ENCODE measurements at places on chromosomes 11 and 22.

DNA sequence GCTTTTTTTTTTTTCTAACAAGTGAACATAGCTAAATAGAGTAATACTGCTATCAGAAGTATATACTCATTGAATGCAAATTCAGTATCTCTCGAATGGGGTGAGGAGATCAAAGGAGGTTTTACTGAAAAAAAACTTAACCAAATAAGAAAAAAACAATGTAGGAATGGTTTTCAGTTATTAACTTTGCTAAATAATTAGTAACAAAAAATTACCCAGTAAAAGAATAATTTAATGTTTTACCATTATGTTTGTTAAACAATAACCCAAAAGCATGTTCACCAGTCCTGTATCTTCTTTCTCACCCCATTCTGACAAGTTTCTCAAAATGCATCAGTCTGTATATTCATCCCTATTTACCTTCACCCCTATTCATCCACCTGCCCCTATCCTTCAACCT, 22.6 kb upstream of the CTSC start:
- no peak for DNase-seq

- DNase-seq = no peak
These were observed 35.7 kb upstream of the TLCD5 start for GRCh38 chr11:120289426-120289825.

DNA sequence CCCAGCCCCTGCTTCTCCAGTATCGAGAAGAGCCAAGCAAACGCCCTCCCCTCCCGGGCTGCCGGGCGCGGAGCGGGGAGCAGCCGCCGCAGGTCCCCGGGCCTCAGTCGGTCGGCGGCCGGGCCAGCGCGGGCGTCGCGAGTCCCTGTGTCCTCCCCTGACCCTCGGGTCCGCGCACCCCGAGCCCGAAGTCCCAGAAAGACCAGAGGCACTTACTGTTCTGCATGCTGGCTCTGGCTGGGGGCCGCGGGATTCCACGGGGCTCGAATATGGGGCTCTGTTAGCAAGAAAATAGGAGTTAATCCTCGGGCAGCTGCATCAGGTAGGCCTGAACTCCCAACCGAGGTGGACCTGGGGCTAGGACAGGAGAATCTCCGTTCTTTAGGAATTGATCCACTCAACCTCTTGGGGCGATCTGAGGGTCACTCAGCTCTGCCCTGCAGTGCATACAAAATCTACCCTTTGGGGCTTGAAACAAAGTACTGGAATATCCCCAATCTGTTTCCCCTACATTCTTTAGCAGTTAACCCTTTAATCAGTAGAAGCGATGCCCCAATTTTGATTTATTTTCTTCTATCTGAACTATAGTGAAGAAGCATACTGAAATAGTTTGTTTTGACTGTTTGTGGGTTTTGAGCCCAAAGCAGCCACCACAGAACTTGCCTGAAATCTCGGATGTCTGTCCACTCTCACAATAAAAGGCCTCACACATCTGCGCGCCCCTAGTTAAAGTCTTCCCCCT, 4.8 kb downstream of the PAX6 start:
- DNase-seq = no peak

GRCh38 chr11:63907808-63908530, 9.0 kb downstream of the RCOR2 start:
- no peak for DNase-seq

DNA sequence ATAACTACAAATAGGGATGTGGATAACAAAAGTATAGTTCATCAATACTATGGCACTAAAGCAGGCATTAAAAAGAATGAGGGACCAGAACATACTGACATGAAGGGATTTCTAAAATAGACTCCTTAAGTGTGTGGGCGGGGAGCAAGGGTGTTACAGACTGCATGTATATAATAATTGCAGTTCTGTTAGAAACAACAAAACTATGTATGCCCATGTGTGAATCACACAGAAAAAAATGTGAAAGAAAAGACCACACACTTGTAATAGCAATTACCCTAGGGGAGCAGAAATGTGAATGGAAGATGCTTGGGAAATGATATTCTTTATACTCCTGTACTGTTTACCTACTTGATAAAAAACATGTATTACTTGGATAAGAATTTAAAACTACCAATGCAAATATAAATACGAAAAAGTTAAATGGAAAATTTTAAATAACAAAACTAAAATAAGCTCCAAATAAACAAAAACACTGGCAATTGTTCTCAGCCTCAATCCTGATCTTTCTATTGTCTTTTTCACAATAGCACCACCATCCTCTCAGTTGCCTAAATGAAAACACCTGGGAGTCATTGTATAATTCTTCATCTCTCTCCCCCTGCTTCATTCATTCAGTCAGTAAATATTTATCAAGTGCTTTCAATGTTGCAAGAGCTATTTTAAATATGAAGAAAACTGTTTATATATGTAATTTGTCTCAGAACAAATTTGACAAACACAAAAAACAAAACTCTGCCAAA, 129.8 kb downstream of the FCHSD2 start:
- DNase-seq = no peak

- DNase-seq = no peak
These were observed 146.2 kb downstream of the SPATA19 start for GRCh38 chr11:133699071-133699470.

- no peak for DNase-seq
These were observed 55.9 kb upstream of the BARX2 start for GRCh38 chr11:129319751-129320150.

GRCh38 chr22:19722982-19723231, 432 bp upstream of the GP1BB start:
- DNase-seq = no peak

- no peak for DNase-seq
These were observed 562 bp downstream of the SHANK2 start for GRCh38 chr11:71251761-71252268.

GRCh38 chr22:43081968-43082367, 7.2 kb downstream of the TTLL1 start:
- DNase-seq = no peak

GRCh38 chr11:27700351-27701301, at the start of gene BDNF:
BDNF (minus strand) TSS chr11:27700455; CDS start chr11:27658564, 41,891 bp downstream.
- no peak for DNase-seq

DNA sequence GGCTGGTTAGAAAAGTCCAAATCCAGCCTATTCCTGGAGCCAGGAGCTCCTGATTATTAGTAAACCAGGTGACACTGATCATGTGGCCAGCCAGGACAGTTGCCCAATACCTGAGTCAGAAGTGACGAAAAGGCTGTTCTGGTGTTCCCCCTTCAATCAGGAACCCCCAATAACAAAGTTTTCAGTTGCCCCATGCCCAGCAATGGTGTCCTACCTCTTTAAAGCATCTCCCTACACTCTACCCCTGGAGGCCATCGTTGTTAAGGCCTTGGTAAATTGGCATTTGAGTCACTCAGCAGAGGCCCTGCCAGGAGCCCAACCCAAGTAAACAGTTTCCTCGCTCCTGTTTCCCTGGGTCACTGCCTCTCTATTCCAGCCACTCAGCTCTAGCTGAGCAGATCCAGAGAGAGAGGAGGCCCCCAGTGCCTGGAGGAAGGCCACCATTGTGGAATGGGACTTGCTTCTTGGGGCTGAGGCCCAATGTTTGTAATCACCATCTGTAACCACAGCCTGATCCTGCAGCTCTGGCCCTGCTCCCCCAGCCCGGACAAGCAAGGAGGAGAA, 25.0 kb downstream of the ARHGAP1 start:
- DNase-seq = no peak

DNA sequence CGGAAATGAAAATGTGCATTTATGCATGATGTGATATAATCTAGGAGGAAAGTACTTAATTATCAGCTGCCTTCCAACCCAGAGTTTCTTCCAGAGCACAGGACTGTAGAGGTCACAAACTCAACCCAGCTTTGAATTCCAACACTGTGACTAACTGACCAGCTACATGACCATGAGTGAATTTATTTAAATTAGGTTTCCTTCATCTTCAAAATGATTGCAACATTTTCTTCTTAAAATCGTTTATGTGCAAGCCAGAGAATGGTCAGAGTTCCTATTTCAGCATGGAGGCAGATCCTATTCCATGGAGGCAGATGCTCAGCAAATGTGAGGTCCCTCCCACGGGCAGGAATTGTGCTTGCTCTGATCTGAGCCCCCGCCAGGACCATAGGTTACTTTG, 42.4 kb downstream of the OSBP start:
- no peak for DNase-seq

DNA sequence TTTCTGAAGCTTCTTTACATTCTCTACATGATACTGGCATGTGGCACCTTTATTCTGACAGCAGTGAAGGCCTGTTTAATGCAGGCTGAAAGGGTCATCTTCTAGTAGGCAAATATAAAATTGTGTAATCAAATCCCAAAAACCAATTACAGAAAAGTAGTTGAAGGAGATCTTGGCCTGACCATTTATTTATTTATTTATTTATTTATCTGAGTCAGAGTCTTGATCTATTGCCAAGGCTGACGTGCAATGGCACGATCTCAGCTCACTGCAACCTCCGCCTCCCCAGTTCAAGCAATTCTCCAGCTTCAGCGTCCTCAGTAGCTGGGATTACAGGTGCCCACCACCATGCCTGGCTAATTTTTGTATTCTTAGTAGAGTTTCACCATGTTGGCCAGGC, 22.7 kb upstream of the CECR2 start:
- no peak for DNase-seq

DNA sequence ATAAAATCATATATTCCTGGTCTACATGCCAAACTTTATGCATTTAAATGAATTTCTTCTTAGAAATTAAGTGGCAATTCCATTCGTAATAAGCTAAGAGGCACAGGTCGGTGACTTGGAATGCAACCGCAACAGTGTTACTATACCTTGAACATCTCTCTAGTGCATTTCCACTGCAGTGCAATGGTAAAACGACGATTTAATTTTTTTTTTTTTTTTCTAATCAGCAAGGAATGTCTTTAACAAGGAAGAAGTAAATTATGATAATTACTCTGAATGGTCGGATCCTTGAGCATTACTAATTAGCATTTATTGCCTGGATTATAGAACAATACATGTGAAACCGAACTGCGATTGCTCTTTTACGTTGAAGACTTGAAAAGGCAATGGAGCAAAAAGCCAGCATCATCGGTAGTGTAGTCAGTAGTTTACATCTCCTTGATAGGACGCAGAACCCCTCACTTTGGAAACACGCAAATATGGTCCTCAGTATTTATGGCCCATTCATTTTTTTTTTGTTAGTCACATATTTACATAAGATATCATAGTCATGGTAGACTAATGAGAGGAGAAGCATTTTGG, 20.2 kb downstream of the BLID start:
- no peak for DNase-seq

- no peak for DNase-seq
These were observed 30.6 kb downstream of the LMO1 start for GRCh38 chr11:8232849-8233606.

GRCh38 chr11:92627615-92628256, 341.7 kb upstream of the MTNR1B start:
- no peak for DNase-seq

- DNase-seq = no peak
These were observed 45.2 kb downstream of the SC5D start for GRCh38 chr11:121337740-121338272.

DNA sequence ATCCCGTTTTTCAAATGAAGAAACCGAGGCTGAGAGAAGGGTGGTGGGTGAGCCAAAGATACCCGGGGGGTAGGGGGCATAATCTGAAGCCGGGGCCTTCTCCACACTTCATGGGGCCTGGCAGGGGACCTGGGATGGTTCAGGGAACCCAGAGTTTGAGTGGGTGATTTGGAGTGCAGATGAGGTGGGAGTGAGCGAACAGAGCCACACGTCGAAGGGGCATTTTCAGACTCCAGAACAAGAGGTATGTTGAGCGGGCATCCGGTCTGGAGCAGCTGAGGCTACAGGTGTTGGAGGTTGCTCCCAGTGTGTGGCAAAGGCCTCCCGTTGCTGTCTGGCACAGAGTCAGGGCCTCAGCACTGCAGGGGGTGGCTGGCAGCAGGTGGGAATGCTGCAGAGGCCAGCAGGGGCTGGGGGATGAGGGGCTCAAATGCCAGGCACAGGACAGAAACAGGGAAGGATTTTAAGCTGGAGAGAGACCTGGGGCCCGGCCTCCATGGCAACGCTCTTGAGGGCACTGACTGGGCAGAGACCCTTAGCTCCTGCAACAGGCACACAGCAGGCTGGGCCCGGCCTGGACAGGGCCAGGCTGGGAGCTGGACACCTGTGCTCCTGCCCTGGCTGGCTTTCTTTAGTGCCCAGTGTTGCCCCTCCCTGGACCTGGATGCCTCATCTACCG, 46.2 kb downstream of the WNT11 start:
- no peak for DNase-seq

DNA sequence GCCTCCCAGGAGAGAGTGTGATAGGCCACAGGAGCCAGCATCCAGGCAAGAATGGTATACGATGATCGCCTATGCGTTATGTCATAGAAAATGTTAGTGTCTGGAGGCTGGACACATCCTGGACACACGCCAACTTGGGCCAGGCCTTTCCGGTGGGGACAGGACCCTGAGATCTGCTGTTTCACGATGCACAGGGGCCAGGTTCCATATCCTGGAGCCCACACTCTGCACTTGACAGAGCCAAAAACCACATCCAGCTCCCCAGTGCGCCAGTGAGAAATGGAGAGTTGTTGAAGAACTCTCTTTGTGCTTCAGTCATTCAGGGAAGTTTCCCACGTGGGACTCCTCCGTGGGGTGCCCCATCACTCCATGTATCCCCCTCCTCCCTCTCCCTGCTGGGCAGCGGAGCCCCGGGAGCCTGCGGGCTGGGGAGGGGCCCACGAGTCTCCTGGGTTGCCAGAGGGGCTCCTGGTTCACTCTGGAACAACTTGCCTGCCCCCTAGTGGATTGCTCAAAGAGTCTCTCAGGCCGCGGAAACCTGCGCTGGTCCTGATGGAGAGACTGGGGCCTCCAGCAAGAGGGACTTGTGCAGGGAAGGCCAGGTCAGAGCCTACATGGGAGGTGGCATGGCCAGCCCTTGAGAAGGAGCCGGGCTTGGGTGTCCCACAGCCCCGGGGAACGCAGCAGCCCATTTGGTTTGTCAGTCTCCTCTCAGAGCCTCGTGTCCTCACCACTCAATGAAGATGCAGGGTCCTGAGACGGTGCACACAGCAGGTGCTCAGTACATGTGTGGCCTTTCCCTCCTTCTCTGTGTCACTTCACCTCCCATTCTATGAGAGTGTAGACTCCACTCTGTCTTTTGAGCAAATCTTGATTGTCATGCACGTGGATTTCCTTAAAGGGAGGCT, 10.2 kb upstream of the LRRC32 start:
- peak; percentile 57 for DNase-seq

- peak; percentile 70 for DNase-seq
These were observed 32.4 kb downstream of the NF2 start for GRCh38 chr22:29635734-29636357.

- no peak for DNase-seq
These were observed 22.5 kb upstream of the SMIM35 start for GRCh38 chr11:118109231-118109630.

GRCh38 chr11:102414559-102414958, 38.0 kb downstream of the TMEM123 start:
- DNase-seq = no peak

All from hematopoietic multipotent progenitor cell treated with erythropoietin and hydrocortisone succinate and interleukin-3 and kit ligand, for 15 days (in vitro differentiated cells).